ENCODE measurements at places on chromosomes 13 and 19.

DNA sequence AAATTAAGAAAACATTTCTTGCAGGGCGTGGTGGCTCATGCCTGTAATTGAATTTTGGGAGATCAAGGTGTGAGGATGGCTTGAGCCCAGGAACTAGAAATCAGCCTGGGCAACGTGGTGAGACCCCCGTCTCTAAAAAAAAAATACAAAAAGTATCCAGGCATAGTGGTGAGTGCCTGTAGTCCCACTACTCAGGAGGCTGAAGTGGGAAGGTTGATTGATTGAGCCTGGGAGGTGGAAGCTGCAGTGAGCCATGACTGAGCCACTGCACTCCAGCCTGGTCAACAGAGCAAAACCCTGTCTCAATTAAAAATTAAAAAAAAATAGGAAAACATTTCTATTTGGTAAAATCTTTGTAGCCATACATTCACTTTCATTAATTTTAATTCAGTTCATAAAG, 526.5 kb downstream of the PCDH9 start:
- no peak for DNase-seq

GRCh38 chr19:46373491-46374359, 26.8 kb downstream of the PPP5C start:
- DNase-seq = no peak

DNA sequence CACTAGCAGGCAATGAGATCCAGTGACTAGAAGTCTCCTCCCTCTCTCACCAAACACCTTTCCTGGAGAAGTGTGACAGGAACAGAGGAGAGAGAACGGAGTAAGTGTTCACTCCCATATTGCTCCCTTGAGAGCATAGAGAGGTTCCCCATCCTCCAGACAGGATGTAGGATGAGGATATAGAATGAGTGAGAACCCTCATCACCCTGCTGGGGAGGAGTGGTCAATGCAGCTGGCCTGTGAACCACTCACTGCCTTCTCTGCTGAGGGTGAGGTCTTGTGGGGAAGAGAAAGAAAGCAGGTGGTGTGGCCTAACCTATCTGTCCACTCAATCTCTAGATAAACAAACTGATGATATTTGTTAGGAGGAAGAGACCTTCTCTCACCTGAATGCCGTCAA, 386.6 kb downstream of the PCDH20 start:
- DNase-seq = no peak

GRCh38 chr19:33767898-33768413, 28.7 kb upstream of the KCTD15 start:
- DNase-seq = peak; percentile 4

DNA sequence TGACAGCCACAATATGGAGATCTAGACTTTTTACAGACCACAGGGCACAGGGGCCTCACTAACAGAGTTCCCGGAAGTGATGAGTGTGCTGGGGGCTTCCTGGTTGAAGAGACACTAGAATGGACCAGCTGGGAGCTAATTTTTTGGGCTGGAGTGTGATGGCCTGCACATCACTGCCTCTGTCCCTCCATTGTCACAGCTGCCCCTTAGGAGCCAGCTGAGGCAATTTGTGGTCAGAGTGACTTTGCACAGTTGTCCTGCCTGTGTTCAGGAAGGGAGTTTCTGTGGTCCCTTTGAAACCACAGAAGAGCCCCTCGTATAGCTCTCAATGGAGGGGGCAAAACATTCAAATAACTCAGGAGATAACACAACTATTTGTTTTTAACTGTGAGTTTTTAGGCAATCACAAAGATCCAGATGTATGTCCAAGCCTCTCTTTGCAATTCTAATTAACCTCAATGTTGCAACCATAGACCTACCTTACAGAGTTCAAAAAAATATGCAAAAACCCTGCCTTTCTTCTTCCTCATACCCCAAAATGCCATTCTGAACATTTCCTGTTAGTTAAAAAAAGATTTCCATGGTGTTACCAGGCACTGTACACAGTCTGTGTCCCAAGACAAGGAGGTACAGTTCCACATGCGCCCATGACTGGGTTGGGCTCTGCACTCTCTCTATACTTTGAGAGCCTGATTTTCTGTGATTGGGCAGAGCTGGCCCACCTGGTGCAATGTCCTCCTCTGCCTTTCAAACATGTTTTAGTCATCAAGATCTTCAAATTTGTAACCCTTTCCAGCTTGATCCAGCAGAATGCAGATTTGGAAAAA, 2.4 kb downstream of the ALOX5AP start:
- no peak for DNase-seq

GRCh38 chr13:43159026-43159461, 135.7 kb downstream of the DNAJC15 start:
- no peak for DNase-seq

GRCh38 chr19:46065486-46066071, 24.8 kb upstream of the IGFL4 start:
- DNase-seq = no peak

DNA sequence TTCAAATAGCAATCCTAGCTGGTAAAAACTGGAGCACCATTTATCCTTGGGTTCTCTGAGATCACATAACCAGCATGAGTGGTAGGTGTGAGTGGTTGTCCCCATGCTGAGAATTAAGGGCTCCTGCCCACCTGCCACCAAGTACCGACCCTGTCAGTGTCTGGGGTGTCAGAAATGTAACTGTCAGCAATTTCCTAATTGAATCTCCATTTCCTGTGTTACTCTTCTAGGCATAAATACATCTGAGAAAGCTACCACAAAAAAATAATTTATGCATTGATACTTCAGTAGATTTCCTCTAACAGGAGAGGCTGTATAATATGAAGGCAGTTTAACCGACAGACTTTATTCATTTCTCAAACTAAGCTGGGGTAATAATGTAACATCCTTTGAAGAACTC, 25.1 kb downstream of the CPB2 start:
- no peak for DNase-seq

DNA sequence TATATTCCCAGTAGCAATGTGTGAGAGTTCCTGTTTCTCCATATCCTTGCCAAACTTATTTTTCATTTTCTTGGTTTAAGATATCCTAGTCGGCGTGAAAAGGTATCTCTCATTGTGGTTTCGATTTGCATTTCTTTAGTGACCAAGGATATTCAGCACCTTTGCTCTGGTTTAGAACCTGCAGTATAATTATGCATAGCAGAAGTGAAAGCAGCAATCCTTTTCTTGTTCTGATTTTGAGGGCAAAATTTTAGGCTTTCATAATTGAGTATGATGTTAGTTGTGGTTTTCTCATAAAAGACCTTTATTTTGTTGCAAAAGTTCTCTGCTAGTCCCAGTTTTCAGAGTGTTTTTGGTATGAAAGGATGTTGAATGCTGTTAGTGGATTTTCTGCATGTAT, 491.0 kb downstream of the FGF9 start:
- DNase-seq = no peak

DNA sequence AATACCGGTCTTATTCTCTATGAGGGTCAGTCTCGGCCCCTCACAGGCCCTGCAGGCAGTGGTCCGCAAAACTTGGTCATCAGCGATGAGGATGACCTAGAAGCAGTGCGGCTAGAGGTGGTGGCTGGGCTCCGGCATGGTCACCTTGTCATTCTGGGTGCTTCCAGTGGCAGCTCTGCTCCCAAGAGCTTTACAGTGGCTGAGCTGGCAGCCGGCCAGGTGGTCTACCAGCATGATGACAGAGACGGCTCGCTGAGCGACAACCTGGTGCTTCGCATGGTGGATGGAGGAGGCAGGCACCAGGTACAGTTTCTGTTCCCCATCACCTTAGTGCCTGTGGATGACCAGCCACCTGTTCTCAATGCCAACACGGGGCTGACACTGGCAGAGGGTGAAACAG, 1.8 kb downstream of the FREM2 start:
- DNase-seq = no peak

DNA sequence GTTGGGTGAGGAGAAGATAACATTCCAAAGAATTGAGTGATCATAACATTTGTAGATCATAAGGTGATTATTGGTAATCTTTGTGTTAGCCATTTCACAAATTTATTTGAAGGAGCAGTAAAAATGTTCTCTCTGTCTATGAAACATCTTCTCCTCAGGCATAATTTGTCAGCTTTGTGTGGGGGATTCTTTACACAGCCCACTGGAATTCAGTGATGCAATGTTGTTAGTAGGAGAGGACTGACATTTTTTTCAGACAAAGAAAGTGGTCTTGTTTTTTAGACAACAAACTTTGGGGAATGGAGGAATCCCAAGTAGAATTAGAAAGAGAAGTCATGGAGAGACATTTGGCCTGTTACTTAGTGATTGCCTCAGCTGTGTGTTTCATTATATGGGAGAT, 100.3 kb downstream of the ITGBL1 start:
- no peak for DNase-seq

DNA sequence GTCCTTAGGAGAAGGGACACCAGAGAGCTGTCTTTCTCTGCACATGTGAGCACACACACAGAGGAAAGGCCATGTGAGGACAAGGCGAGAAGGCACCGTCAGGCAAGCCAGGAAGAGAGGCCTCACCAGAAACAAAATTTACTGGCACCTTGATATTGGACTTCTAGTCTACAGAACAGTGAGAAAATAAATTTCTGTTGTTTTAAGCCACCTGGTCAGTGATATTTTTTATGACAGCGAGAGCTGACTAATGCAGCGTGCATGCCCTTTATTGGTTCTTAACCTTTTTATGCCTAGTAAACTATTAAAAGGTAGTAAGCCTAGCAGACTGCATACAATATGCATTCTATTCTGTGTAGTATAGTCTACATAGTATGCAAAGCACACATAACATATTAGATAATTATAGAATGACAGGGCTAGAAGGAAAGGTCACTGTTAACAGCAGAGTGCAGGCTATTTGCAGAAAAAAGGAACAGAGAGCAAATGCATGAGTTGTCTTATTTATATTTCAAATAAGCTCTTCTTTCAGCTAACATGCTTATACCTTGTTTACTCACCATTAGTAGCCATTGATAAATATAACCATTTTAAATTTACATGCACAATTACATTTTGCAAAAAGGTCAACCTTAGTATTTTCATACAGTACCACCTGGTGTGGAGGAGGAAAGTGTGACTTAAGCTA, 25.2 kb upstream of the KATNAL1 start:
- DNase-seq = no peak

DNA sequence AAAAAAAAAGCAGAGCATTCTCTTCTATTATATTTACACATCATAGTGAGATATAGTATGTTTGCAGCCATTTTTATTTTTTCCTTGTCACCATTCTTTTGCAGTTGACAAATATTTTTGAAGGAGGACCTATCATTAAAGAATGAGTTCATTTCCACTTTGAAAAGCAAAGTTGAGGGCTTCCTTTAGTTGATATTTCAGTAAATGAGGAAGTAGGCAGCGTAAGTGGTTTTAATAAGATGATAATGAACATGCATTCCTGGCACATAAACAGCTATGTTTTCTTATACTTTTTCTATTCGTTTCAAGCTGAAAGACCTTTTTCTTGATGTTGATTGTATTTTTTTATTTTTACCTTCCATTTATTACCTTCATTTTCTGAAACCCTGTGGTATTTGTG, 66.2 kb downstream of the ZMYM2 start:
- no peak for DNase-seq

DNA sequence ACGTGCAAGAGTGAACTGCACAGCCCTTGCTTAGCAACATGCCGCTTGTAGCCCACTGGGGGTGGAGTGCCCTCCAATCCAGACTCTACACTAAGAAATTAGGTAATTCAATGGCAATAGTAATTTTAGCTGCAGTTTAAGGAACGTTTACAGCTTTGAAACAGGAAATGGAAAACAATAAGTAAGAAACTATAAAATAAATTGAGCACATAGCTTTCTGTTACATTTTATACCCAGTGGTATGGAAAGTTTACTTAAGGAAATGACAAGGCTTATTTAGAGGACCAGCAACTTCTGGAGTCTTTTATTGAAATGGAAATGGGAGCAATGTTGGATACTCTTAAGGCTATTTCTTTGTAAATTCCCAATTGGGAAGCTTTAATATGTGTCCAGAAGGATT, 373.2 kb downstream of the KCNRG start:
- DNase-seq = no peak

DNA sequence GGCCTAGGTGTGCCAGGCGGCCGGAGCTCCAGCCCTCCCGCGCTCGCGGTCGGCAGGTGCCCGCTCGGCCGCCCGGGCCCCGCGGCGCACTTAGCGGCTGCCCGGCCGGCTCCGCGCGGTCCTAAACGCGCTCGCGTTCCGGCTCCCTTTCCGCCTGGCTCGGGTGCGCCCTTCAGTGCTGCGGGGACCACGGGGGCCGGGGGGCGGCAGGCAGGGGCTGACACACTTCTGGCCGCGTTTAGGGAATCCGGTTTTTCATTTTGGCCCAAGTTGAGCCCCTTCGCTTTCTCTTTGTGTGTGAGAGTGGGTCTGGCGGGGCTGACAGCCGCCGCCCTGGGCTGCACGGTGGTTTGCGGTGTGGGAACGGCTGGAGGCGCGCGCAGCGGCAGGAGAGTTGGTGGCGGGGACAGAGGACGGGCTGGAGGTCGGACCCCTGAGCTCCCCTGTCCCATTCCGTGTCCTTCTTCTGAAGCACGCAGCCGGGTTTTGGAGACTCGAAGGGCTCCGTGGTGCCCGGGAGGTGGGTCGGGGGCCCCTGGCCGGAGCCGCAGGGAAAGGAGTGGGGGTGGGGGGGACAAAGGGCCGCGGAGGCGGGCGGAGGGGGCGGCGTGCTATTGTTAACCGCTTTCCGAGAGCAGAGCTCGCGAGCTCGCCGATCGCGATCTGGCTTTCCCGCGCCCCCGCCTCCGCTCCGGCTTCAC, 3.1 kb downstream of the FGF9 start:
- no peak for DNase-seq

DNA sequence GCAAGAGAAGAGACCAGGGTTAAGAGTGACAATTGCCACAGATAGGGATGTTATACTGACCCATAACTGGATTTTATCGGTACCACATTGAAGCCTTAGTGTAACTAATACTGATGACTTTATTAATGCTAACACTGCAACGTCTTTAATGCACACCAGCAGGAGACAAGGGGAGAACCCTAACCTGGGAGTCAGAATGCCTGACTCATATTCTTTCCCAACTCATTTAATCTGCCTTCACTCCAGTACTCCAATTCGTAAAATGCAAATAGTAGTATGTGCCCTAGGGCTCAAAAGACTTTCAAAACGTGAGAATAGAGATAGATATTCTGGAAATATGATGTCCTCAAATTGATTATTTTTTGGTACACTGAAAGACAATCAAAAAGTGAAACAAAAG, 62.4 kb downstream of the GPC6 start:
- no peak for DNase-seq

GRCh38 chr13:71079638-71080037, 787.4 kb downstream of the DACH1 start:
- no peak for DNase-seq

DNA sequence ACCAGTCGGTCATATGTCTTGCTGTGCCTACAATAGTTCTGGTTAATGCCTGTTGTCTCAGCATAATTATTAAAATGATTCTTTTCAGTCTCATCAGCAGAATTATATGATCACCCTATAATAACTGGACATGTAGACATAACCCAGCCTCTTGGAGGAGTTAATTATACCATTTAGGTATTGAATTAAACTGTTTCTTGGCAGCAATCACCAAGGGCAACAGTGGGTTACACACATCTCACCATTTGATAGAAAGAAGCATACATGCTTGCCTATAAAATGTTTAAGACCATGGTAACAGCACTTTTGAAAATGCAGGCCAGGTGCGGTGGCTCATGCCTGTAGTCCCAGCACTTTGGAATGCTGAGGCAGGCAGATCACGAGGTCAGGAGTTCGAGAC, 184.6 kb downstream of the RGCC start:
- no peak for DNase-seq

Data from stimulated activated CD8-positive, alpha-beta memory T cell treated with anti-CD3 and anti-CD28 coated beads, Interleukin-4, amount 100 ng/mL, for 24 hours (primary cell).